Tibial artery (tissue), 4 donors: ENCODE measurements at places on chromosomes 3 and 15.
A peak's percentile ranks its signal among the peaks of the same experiment; 100 is the strongest.

DNA sequence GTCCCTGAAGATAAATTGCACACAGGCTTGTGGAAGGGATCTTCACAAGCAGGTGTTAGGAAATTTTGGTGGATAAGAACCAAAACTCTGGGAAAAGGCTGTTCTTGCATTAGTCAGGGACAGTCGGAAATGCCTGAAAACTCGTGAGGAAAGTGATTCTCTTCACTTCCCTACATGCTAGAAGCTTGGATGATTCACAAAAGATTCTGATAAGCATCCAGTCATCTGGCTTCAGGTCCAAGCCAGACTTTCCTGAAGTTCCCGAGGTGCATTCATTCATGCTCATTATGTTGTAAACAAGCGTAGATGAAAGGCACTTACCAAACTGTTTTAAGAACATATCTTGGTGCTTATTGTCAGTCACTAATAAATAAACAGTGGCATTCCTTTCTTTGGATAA is 1028.7 kb downstream of the NTRK3 start:
- H3K4me3 ChIP-seq = no peak overlapping the region
- H3K27ac ChIP-seq = no peak overlapping the region
- DNase-seq = no peak
- H3K4me1 ChIP-seq = no peaks in the 10 kb centered on the region

DNA sequence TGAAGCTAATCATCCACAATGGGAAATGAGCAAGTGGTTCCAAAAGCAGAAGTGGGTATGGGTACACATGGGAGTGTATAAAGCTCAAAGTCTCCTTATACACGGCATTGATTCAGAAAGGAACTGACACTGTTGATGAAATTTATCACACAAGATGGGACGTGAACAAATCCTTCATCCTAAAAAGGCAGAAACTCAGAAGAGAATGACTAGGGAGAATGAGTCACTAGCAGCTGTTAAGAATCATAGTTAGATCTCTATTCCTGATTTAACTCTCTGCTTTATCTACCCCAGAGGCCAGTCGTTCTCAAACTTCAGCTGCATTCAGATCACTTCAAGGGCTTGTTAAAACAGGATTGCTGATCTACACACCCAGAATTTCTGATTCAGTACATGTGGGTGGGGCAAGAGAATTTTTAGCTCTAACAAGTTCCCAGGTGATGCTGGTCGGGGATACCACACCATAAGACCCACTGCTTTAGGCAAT is 97.7 kb upstream of the PHLDB2 start:
- no peaks in the 10 kb centered on the region for H3K4me1 ChIP-seq
- DNase-seq = no peak
- H3K27ac ChIP-seq = peak overlapping the region; percentile 78
- H3K27me3 ChIP-seq = no peaks in the 10 kb centered on the region
- no peaks in the 10 kb centered on the region for H3K36me3 ChIP-seq
- H3K4me3 ChIP-seq = no peak overlapping the region

GRCh38 chr15:75947092-75947491 is 43.4 kb downstream of the FBXO22 start:
- H3K27ac ChIP-seq = no peak overlapping the region
- H3K4me1 ChIP-seq = no peaks in the 10 kb centered on the region
- no peaks in the 10 kb centered on the region for H3K27me3 ChIP-seq
- no peak for DNase-seq
- no peaks in the 10 kb centered on the region for H3K36me3 ChIP-seq
- no peak overlapping the region for H3K4me3 ChIP-seq

GRCh38 chr3:65674226-65674625 is 364.5 kb downstream of the MAGI1 start:
- H3K27ac ChIP-seq = no peak overlapping the region
- no peaks in the 10 kb centered on the region for H3K36me3 ChIP-seq
- no peaks in the 10 kb centered on the region for H3K27me3 ChIP-seq
- peaks cover 5% of the 10 kb centered on the region for H3K4me1 ChIP-seq
- H3K4me3 ChIP-seq = no peak overlapping the region

GRCh38 chr3:186456731-186457191 is 87.4 kb downstream of the CRYGS start:
- no peak overlapping the region for H3K4me3 ChIP-seq
- no peak overlapping the region for H3K27ac ChIP-seq
- H3K27me3 ChIP-seq = no peaks in the 10 kb centered on the region
- no peak for DNase-seq
- H3K4me1 ChIP-seq = no peaks in the 10 kb centered on the region
- H3K36me3 ChIP-seq = no peaks in the 10 kb centered on the region

DNA sequence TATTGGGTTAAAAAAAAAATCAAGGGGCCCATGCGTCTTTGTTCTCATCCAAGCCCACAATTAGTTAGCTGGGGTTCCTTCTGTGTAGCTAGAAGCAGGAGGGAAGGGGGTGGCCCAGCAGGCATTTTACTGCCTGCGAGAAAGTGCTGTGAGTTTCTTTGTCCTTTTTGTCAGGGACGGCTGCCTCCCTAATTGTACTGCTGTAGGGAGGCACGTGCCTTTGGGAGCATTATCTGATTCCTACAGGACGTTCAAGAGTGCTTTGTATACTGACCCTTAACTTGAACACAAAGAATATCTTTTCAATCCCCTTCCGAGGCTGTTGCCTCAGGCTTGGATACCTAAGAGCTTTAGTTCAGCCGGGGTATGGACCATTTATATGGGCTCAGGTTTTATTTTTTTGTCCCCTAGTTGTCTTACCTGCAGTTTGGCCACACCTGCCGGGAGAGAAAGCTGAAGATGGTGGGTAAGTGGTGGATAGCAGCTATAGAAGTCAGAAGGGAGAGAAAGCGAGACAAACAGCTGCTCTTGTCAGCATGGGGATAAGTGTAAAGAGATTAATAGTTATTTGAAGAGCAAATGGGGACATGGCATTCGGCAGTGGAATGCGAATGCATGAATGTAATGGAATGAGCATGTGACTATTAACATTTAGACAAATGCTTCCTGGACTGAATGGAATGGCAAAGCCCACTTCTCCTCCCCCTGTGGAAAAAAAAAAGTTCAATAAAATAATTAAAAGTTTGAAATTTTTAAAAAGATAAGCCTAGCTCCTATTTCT is 175.2 kb downstream of the TP63 start:
- no peak for DNase-seq
- no peak overlapping the region for H3K4me3 ChIP-seq
- H3K27ac ChIP-seq = no peak overlapping the region

- H3K4me3 ChIP-seq = no peak overlapping the region
- no peak for DNase-seq
- no peaks in the 10 kb centered on the region for H3K27me3 ChIP-seq
- no peaks in the 10 kb centered on the region for H3K36me3 ChIP-seq
- H3K4me1 ChIP-seq = no peaks in the 10 kb centered on the region
Measured at GRCh38 chr15:100078511-100079220, 263.1 kb downstream of the ADAMTS17 start.

- DNase-seq = no peak
- H3K36me3 ChIP-seq = no peaks in the 10 kb centered on the region
- H3K4me1 ChIP-seq = no peaks in the 10 kb centered on the region
- no peaks in the 10 kb centered on the region for H3K27me3 ChIP-seq
- no peak overlapping the region for H3K4me3 ChIP-seq
Measured at GRCh38 chr15:35243758-35244157, 158.7 kb upstream of the NANOGP8 start.
